ENCODE measurements at places on chromosomes 4 and X.

DNA sequence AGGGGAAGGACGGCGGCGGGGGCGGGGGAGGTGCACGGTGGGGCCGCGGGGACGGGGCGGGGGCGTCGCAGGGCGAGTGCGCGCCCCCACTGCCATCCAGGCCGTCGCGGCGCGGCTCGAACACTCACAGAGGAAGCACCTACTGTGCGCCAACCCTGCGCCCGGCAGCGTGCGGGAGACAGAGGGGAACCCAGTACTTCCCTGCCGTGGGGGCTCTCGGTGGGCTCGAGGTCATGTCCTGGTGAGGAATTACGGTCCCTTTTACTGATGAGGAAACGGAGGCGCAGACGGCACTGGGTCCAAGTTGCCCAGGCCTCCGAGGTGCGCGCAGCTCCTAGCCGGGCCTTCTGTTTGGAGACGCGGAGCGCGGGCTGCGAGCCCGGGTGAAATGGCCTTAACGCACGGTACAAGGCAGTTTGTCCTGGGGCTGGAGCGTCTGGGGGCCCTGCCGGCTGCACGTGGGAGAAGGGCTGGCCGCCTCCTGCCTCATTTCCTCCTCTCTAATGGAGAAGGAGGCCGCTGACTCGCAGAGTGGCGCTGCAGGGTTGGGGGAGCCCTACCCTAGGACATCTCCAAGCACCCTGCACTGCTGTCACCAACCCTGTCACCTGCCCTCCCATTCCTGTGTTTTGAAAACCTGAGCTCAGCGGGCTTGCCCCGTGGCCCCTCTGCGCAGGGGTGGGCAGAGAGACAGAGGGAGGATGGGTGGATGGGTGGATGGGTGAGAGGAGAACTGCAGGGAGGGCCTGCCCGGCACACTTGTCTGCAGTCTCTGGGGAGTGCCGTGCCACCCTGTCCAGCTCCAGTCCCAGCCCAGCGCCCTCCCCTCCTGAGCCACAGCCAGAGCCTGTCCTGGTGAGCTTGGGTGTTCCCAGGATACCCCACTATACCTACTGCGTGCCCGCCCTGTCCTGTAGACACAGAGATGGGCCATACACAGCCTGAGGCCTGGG lies 106.0 kb downstream of the ADRA2C start:
- no peak for DNase-seq

GRCh38 chr4:53150631-53151488 lies 215.0 kb downstream of the SCFD2 start:
- DNase-seq, result no peak

- DNase-seq, result no peak
Observed at GRCh38 chr4:11698033-11698432, 269.3 kb upstream of the HS3ST1 start.

DNA sequence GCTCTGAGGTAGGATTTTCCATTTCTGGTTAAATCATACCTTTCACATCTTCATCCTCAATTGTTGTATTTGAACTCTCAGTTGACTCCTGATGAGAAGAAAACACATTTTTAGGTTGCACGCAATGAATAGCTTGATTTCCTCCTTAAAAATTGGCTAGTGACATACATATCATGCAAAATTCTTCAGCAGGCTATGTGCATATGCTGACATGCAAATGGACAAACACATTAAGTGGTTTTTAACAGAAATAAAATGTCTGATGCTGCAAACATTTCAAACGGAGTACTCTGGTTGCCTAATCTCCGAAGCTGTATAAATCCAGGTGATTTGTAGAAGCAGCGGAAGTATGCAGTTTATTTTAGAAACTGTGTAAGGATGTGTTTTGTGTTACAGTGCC lies 261.1 kb downstream of the CAMK2D start:
- no peak for DNase-seq
